ENCODE measurements at places on chromosomes 3 and 15. TPM values are rescaled to one million over a fixed set of nuclear protein-coding genes. Genes with fewer than 3 reads are reported as not detected.

- peak within 1 kb of the TSS; percentile 42 for H3K4me3 ChIP-seq
- no peaks in the 10 kb centered on the region for H3K36me3 ChIP-seq
- DNase-seq: no peak
- H3K27me3 ChIP-seq: peaks cover 7% of the 10 kb centered on the region
- H3K27ac ChIP-seq: no peak within 1 kb of the TSS
- peaks cover 11% of the 10 kb centered on the region for H3K4me1 ChIP-seq
Observed at GRCh38 chr15:83106994-83107840, at the start of gene TM6SF1. TM6SF1 (plus strand) TSS chr15:83107645; CDS start chr15:83107681, 36 bp downstream.

DNA sequence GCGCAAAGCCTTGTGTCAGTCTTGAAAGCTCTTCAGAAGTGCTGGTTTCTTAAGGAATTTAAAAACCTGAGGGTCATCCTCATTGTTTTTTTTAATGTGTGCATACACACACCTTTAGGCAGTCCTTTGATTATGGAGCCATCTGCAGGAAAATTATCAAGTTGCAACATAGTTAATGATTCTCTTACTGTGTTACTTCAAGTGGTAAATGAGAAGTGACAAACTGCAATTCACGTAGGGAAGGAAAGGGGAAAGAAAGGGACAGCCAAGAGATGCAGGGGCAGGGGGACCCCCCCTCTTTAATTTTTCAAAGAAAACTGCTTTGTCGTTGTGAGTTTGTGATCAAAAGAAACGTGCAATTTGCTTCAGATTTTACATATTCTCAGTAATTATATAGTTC lies 162.4 kb upstream of the CGNL1 start:
- peaks cover 65% of the 10 kb centered on the region for H3K4me1 ChIP-seq
- H3K27me3 ChIP-seq: no peaks in the 10 kb centered on the region
- H3K27ac ChIP-seq: no peak overlapping the region
- no peaks in the 10 kb centered on the region for H3K36me3 ChIP-seq
- H3K4me3 ChIP-seq: no peak overlapping the region

PLSCR5 gene
- not detected for total RNA-seq

RABL3 gene
- 12.8 TPM for total RNA-seq

DNA sequence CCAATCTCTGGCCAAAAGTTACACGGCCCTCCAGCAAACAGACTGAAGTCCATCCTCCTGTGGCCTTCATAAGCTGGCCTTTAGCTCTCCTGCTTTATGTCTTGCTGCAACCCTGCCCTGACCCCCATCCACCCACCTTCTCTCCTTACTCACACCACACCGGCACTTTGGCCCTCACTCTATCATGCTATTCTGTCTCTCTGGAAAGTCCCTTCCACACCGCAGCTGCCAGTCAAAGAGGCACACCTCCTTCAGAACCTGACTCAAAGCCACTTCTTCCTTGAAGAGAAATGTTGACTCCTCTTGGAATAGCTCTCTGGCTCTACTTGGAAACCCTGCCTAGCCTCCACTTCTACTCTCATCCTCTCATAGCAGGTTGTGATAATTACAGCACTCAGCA lies 4.5 kb downstream of the GPR156 start:
- peaks cover 4% of the 10 kb centered on the region for H3K4me1 ChIP-seq
- no peak for DNase-seq
- no peak overlapping the region for H3K4me3 ChIP-seq
- H3K27ac ChIP-seq: no peak overlapping the region
- H3K36me3 ChIP-seq: no peaks in the 10 kb centered on the region
- no peaks in the 10 kb centered on the region for H3K27me3 ChIP-seq

SLCO2A1 gene
- 40.3 TPM for total RNA-seq

ZWILCH gene
- 2.2 TPM for total RNA-seq

GRCh38 chr15:89899295-89899945 lies 5.6 kb upstream of the AP3S2 start:
- no peaks in the 10 kb centered on the region for H3K4me1 ChIP-seq
- no peaks in the 10 kb centered on the region for H3K36me3 ChIP-seq
- DNase-seq: no peak
- H3K4me3 ChIP-seq: no peak overlapping the region

PCLAF gene
- 8.1 TPM for total RNA-seq

DNA sequence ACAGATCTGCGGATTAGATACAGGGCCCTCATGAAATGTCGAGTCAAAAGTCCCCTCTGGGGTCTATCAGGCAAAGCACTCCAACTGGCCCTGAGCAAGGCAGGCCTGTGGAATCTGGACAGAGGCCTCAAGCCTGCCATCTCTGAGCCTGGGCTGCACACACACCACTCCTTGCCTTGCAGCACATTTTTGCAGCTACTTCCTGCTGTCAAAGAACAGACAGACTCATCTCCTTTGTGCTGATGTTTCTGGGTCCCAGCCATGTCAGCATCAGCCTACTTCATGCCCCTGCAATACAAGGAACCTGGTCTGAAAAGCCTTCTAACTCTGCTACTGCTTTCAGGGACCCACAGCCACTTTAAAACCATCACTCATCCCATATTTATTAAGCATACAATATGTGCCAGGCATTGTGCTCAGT lies 60.6 kb upstream of the IL12A start:
- no peak overlapping the region for H3K27ac ChIP-seq
- H3K4me1 ChIP-seq: no peaks in the 10 kb centered on the region
- no peak overlapping the region for H3K4me3 ChIP-seq
- H3K36me3 ChIP-seq: no peaks in the 10 kb centered on the region
- H3K27me3 ChIP-seq: no peaks in the 10 kb centered on the region
- no peak for DNase-seq

- peaks cover 29% of the 10 kb centered on the region for H3K4me1 ChIP-seq
- H3K27me3 ChIP-seq: no peaks in the 10 kb centered on the region
- DNase-seq: no peak
- H3K27ac ChIP-seq: no peak overlapping the region
- H3K36me3 ChIP-seq: peaks cover 36% of the 10 kb centered on the region
Observed at GRCh38 chr3:111915905-111916304, 56.8 kb downstream of the PHLDB2 start.

GRCh38 chr3:13414040-13414729 lies 5.9 kb downstream of the NUP210 start:
- no peak overlapping the region for H3K27ac ChIP-seq
- no peak for DNase-seq
- peaks cover 3% of the 10 kb centered on the region for H3K4me1 ChIP-seq

- H3K36me3 ChIP-seq: no peaks in the 10 kb centered on the region
- peak; percentile 92 for DNase-seq
- H3K4me1 ChIP-seq: peaks cover 8% of the 10 kb centered on the region
Observed at GRCh38 chr3:125990253-125990970, 21.4 kb downstream of the ROPN1B start.

DNA sequence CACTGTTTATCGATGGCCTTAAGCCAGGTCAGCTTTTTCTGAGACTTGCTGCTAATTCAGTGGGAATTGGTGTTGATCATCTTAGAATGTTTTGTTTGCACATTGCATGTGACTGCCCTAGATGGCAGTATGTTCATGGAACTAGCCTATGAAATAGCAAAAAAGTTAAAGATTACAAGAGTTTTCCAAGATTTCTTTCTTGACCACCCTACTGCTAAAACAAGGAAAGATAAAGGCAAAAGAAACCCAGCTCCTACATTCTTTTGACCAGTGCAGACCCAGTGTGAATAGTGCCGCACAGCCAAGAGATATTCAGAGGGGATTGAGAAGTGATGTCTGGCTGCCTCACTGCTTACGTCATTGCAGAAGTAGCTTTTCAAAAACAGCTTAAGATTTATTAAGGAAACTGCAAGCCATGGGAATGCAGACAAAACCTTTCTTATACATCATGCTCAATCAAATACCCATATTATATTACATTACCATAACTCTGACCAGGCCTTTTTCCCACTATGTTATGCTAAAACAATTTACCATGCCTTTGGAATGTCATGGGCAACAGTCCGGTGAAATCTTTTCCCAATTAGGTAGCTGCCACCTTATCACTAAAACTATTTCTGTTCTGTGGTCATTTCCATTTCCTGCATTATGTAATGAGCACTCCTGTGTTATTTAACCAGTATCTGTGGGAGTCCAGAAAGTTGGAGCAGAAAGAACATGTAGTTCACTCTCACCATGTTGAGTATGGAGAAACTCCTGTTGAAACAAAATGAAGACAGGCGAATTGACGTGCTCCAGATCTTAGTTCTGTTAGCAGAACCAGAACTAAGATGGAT lies 6.0 kb downstream of the PHLDB2 start:
- peaks cover 63% of the 10 kb centered on the region for H3K4me1 ChIP-seq
- H3K4me3 ChIP-seq: no peak overlapping the region
- H3K36me3 ChIP-seq: no peaks in the 10 kb centered on the region
- peak overlapping the region; percentile 71 for H3K27ac ChIP-seq
- no peak for DNase-seq

- H3K36me3 ChIP-seq: no peaks in the 10 kb centered on the region
- no peaks in the 10 kb centered on the region for H3K27me3 ChIP-seq
- no peak overlapping the region for H3K27ac ChIP-seq
- no peak for DNase-seq
- no peak overlapping the region for H3K4me3 ChIP-seq
- H3K4me1 ChIP-seq: no peaks in the 10 kb centered on the region
Observed at GRCh38 chr3:197421021-197421420, 122.6 kb upstream of the DLG1 start.
